ENCODE measurements at places on chromosomes 16 and 17. TPM values are rescaled to one million over a fixed set of nuclear protein-coding genes. Genes with fewer than 3 reads are reported as not detected.

Gene CACNG3
- not detected for total RNA-seq

Gene TLCD3B
- not detected for total RNA-seq

Gene CDH5
- total RNA-seq = 15.6 TPM

Gene ZNF205
- 11.3 TPM for total RNA-seq

Gene SLC38A10
- 127 TPM for total RNA-seq

Gene ICAM2
- 12.2 TPM for total RNA-seq

Gene KREMEN2
- total RNA-seq = not detected

Gene OR3A3
- not detected for total RNA-seq

Gene ARL2BP
- 69.6 TPM for total RNA-seq

Gene HS3ST2
- total RNA-seq = not detected

Gene ADAP2
- not detected for total RNA-seq

Gene SPN
- not detected for total RNA-seq

Gene METTL16
- 26.1 TPM for total RNA-seq

Gene PRAC1
- not detected for total RNA-seq

Gene TMEM238L
- total RNA-seq = not detected

Gene RAB11FIP4
- total RNA-seq = 0.75 TPM

Gene NDUFAF8
- 54.6 TPM for total RNA-seq

All from cardiac ventricle fibroblast (primary cell).